Kidney epithelial cell (primary cell): ENCODE measurements at places on chromosomes 5 and 9. TPM values are rescaled to one million over a fixed set of nuclear protein-coding genes. Genes with fewer than 3 reads are reported as not detected.

- DNase-seq, result no peak
Observed at GRCh38 chr5:20555034-20555433, 567.0 kb upstream of the CDH18 start.

GRCh38 chr5:38783011-38783561 is 62.7 kb upstream of the OSMR start:
- DNase-seq, result peak; percentile 100

ENC1 gene
- 72.5 and 104 TPM in 2 replicates for total RNA-seq

DNA sequence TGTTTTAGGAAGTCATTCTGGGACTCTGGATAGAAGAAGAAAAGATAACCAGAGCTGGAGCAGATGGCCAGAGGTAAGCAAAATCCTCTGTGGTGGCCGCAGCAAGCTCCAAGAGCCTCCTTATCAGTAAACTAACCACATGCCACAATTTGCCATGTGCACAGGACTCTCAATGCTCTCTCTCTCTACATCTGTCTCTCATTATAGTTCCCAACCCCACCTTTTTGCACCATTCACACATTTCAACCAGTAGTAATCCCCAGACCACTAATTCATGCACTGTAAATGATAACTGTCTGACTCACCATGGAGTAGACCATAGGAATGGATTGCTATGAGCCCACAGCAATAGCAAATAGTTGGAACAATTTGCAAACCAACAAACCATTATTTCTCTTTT is 526.1 kb downstream of the TLR4 start:
- no peak for DNase-seq

DNA sequence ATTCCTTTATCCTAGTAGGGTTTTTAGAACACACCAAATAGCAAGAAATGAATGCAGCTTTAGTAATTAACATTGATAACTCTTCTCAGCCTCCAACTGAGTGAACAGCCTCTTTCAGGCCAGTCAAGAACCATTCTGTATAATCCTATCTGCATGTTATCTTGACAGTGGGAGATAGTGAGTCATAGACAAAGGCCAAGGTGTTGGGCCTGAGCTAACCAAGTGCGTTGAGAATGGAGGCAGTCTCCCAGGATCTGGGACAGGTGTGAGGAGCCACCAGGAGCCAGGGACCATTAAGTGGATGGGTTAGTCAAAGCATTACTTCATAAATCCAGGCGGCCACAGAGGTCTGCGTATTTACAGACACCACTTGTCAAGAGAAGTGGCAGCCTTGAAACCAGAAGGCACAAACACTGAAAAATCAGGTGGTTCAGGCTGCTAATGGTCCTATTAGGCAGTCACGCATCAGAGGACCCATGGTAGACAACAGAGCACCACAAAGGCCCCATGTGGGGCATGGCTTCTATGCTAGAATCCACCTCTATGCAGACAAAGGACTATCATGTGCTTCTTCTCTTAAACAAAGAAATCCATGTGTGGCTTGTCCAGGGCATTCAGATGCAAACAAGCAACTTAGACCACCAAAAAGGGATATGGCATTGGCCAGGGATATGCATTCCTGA is 409.7 kb upstream of the PIK3R1 start:
- no peak for DNase-seq

DNA sequence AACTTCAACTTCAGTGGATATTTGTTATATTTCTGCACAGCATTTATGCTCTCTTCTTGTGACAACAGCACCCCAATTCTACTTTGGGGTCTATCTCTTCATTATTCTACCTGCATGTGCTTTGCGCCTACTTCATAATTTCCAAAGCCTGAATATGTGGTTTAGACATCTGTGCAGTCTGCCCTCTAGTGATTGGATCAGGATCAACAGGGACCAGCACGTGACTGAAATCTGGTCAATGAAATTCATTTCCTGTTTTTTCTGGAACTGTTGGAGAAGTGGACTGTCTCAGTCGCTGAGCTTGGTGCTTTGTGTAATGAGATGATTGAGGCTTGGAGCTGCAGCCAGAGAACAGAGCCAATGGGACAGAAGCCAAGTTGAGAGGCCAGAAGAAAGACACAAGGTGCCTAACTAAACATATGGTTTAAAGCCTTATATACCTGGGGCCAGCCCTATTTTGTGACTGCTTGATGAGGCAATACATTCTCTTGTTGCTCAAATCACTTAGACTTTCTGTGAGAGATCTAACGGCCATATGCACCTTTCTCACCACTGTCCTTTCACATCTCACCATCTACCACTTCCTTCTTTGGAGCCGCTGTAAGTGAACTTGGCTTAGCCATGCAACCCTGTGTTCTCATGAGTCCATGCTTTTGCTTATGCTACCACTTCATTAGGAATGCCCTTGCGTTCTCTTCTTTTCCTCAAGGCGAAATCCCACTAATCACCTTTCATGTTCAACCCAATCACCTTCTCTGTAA is 68.8 kb upstream of the PPP2R2B start:
- no peak for DNase-seq

DND1 gene
- total RNA-seq, result 0.34 and 1.0 TPM in 2 replicates

DNA sequence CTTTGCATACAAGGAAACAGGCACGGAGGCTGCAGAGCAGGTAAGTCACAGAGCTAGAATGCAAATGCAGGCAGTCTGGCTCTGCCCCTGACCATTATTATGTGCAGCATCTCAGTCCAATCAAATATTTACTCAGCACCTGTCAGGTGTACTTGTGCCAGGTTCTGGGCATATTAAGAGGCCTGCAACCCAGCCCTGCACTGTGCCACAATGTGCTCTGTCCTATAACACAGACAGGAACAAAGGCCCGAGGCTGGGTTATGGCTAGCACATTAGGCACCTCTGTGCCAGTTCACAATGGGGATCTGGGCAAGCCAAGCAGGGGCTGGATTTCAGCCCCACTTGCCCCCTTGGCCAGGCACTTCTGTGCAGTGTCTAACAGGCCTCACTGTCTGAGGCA is 14.0 kb downstream of the ARL15 start:
- no peak for DNase-seq

DNA sequence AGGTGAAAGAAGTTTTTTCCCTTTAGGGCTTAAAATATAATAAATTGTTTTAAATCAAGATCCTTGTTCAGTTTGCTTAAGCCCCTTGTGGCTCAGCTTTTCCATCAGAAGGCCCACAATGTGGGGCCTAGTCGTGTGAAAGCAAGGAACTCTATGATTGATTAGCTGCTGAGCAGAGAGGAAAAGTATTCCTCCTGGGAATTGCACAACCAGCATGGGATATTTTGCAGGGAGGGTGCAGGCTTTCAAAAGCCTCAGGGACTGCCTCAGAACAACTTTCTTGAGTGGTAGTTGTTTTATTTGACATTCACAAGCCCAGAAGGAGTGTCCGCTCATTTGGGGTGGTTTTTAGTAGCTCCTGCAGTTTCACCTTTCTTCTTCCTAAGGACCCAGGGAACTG is 19.8 kb downstream of the TTC23L start:
- no peak for DNase-seq

ENG gene
- total RNA-seq, result 3.4 and 6.3 TPM in 2 replicates

GMCL2 gene
- not detected in 2 replicates for total RNA-seq

DNA sequence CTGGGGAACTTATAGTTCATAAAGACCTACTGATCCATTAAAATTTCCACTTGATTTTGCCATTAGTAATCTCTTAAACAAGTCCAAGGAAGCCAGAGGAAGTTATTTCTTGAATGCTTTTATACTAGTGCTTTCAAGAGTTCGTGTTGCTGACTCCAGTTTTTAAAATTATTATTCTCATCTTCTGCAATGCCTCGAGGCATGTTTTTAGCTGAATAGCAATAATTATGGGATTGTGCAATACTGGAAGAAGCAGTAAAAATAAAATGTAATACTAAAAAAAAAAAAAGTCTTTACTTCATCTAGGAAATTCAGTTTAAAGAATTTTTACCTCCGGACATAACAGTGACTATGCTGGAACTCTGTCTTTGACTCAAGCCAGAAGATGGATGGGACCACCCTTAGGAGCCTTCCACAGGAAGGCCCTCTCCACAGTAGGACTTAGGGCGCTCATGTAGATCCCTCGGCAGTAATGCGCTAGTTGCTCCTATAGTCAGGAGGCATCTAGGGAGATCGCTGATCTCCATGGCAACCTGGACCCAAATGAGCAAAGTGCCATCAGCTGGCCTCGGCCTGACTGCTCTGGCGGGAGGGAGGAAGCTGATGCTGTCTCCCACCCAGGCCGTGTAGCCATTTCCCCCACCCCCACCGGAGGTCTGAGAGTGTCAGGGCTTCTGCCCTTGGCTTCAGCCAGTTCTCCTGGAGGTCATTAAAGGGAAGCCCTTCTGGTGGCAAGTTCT is 56.7 kb downstream of the DAPK1 start:
- no peak for DNase-seq

SYK gene
- 12.3 and 15.0 TPM in 2 replicates for total RNA-seq

DNA sequence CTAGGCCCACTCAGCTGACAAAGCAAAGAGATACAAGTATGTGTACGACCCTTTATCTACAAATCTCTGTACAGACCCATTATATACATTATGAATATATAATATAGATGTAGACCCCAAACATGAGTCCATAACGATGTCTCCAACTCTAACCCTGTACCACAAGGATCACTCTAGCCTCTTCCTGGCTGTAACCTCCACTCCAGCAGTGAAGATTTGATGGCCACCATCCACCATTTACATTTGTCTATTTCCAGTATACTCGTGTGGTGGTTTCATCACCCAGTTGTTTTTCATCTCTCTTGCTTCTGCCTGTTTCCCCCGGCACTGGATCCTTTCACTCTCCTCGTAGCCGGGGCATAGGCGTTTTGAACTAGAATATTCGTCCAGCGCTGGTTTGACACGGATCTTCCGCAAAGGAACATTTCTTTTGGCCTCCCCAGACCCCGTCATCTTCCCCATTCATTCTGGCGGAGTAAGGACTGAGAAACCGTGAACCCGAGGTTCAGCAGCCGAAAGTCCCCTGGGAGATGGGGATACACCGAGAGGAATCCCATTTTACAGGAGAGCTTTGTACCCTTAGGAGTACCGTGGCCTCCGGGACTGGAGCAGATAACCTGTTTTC is 828 bp upstream of the TRIO start:
- no peak for DNase-seq

- DNase-seq, result peak; percentile 32
Observed at GRCh38 chr5:118095115-118095514, 893.2 kb downstream of the DTWD2 start.

DNA sequence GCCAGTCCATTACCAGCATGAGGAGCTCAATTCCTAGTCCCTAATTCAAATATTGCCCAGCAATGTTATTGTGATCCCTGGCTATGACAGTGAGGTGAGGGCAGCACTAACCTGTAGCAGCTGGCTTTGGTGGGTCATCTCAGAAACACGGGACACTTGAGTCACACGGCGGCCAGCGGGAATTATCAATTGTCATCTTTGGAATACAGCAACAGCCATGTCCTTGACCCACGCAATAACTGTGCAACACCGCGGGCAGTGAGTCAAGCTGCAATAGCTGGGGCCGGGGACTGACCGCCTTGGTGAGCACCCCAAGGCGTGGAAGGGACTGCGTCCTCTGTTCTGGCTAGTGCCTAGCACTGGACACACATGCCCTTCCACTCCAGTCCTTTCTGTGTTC is 62.5 kb upstream of the ALDH1B1 start:
- DNase-seq, result no peak
